ENCODE measurements at places on chromosomes 7 and 10.

DNA sequence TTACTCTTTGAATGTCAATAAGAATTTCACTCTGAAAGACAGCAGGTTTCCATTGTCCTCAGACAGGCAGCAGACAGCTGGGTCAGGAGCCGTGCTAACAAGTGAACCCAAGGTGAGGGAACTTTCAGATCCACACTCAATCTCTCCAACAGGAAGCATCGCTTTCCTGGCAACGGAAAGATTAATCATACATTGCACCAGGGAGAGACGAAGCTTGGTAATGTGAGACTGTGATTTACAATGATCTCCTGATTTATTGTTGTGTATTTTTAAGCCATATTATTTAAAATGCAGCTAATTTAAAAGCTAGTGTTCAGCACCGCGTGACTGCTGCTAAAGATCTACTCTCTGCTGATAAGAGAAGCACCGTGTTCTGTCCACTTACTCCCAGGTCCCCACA is 17.5 kb upstream of the NOM1 start:
- no peak for DNase-seq

DNA sequence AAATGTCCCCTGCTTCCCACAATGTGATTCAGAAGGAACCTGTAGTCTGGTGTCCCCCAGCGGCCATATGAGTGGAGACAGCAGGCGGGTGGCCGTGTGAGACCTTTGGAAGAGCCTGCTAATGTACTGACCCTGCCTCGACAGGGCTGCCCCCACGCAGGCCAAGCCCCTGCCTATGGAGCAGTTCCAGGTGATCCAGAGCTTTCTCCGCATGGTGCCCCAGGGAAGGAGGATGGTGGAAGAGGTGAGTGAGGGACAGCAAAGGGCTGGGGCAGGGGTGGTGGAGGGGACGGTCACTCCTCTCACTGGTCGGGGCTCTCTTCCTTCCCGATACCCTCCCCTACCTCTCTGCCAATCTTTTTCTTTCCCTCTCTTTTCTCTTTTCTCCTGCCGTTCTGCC is 55.7 kb downstream of the PALD1 start:
- no peak for DNase-seq

GRCh38 chr10:46077141-46077554 is 31.1 kb upstream of the MSMB start:
- no peak for DNase-seq

GRCh38 chr10:50634479-50634878 is 10.7 kb upstream of the SGMS1 start:
- DNase-seq = no peak

DNA sequence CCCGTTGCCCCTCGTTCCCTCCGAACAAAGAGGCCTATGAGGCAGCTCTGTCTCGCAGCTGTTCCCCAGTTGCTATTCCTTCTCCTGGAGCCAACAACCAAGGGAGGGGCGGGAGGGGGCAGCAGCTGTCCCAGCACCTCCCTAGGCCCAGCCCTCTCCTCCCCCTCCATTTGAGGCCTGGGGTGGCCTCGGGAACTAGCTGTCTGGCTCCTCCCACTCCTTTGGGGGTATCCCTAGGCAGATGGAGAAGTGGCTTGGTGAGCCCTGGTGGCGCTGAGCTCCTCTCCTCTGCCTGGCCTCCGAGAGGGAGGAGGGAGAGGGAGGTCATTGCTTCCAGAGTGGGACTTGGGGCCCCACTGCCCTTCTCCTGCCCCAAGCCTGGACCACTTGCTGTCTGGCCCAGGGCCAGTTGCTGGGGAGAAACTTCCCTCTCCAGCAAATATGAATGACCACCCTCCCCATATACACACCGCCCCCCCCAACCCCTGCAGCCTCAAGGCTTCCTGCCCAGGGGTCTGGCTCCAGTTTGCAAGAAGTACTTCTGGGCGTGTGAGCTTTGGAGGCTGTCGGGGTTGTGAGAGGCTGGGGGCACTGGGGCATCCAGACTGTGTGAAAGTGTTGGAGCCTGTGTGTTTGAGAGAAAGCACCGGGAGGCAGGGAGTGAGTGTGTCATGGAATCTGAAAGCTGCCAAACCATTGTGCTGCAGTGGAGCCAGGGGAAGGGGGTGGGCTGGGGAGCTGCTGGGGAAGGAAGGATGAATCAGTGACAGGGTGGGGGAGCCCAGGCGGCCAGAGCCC is 3.1 kb downstream of the FLNC start:
- peak; percentile 80 for DNase-seq

- no peak for DNase-seq
Observed at GRCh38 chr7:151491859-151492258, 27.8 kb downstream of the RHEB start.

DNA sequence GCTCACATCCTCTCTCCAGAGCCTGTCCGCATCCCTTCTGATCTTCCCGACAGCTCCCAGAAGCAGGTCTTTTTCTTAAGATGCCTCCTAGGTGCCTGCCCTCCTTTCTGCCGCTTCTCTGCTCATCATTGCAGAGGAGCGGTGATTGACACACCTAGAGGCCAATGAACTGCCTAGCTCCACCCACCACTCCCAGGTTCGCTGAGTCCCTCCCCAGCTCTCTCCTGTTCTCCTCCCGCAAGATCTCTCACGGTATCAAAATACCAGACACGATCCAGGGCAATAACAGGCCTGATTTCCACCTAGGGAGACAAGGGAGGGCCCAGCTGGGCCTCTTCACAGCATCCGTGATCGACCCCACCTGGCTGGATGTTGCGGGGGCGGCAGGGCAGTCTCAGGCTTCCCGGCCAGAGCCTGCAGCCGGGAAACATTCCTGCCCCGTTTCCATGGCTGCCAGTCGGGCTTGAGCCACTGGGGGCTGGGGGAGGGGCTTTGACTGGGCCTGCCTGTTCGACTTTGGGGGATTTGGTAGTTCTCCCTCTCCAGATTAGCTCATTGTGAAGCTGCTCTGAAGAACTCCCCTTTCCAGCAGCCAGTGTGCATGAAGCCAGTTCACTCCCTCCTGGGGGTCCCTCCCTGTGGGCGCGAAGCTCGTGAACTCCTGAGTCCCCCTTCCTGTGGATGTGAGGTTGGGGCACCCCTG is 373.5 kb downstream of the RPS24 start:
- peak; percentile 83 for DNase-seq

GRCh38 chr10:92813979-92814378 is 34.3 kb upstream of the EXOC6 start:
- DNase-seq = no peak

DNA sequence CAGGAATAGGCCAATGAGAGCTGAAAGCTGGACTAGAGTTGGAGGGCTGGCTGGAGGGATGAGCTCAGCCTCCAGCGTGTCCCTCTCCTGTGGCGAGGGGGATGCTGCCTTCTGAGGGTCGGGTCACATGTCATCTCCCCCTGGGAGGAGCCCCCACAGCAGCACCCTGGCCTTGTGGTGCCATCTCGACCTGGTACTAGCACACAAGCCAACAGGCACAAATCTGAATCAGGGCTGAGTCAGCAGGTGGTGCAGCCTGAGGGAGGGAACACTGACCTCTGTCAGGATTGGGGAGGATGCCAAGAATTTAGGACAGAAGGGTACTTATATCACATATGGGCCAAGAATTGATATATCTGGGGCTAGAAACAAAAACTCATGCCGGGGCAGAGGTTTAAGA is 280.4 kb downstream of the CELF2 start:
- DNase-seq = no peak

DNA sequence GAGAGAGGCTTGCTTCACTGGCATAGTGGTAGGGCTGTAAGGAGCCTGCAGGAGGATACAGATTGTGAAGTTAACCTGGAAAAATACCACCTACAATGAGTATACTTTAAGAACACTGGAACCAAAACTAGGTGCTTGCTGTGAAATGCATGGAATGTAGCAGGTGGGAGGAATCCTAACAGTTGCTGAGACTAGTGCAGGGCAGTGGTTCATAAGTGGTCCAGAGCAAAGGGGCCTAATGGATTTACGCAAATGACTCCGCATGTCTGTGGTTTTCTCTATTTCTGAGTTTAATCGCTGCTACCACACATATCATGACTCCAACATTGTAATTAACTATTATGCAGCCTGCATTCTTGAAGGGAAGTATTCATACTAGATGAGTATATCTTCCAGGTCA is 218.4 kb downstream of the CHRM2 start:
- no peak for DNase-seq

- no peak for DNase-seq
Observed at GRCh38 chr7:25149836-25150235, 24.8 kb upstream of the CYCS start.

DNA sequence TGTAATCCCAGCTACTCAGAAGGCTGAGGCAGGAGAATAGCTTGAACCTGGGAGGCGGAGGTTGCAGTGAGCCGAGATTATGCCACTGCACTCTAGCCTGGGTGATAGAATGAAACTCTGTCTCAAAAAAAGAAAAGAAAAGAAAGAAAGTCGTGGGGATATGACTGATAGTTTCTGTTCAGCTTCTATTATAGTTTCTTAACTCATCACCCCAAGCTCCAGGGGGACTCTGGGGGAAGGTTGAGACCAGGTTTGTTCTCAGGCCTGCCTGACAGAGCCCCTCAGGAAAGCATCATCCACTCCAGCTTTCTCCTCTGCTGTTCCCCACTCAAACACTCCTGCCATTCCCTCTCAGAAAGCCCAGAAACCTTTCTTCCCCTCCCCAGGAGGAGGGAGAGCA is 542.4 kb upstream of the GALNT17 start:
- no peak for DNase-seq

DNA sequence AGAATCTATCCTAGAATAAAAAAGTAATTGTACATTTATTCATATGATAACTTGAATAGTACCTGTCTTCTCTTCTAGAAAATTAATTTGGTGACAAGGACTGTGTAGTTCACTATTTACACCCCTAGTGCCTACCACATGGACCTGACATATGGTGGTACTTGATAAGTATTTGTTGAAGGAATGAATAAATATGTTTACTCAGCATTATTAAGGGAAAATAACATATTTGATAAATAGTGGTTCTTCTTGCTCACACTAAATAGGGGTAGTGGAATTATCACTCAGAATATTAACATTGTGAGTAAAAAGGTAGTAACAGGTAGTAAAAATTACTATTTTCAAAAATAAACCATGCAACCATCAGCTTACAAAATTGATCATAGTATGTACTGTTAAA is 2.8 kb downstream of the SHTN1 start:
- no peak for DNase-seq

All from dorsolateral prefrontal cortex (tissue), 122 donors.